Jurkat, Clone E6-1 (cell line): ENCODE measurements at places on chromosomes 4 and X.

- DNase-seq = no peak
Observed at GRCh38 chr4:177671387-177671786, 229.2 kb upstream of the AGA start.

GRCh38 chr4:152448854-152449253 lies 87.0 kb downstream of the FBXW7 start:
- no peak for DNase-seq

GRCh38 chr4:32798471-32799159 lies 2078.4 kb downstream of the PCDH7 start:
- DNase-seq = no peak

DNA sequence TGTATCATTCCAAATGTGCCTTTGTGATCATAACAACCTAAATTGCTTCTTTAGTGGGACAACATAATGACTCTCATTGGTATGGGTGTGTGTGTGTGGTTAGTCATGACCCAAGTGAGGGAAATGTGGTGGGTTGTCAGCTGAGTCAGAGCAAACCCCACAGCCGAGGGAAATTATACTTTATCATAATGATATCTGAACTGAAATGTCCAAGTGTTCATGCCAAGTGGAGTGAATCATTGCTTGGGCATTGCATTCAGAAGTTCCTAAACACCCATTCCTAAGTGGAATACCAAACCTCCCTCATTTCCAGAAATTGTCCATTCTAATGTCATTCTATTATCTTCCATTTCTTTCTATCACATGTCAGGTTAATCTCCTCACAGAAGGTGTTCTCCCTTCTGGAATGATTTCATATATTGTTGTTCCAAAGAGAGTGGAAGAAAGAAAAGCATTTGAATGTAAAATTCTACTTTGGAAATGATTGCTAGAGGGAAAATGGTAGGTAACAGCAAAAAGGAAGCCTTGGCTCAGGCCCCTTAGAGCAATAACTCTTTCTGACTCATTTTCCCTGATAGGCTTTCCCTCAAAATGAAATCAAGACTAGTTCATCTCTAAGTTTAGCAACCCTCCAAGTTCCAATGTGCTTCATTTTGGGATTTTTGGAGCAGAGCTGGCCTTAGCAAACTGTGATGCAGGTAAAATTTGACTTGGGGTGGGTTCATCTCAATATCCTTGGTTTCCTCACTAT lies 230.7 kb upstream of the KCNIP4 start:
- DNase-seq = no peak

- peak; percentile 35 for DNase-seq
Observed at GRCh38 chr4:185096032-185096653, 46.9 kb upstream of the SLC25A4 start.

GRCh38 chrX:10310511-10310910 lies 153.7 kb downstream of the CLCN4 start:
- no peak for DNase-seq

- no peak for DNase-seq
Observed at GRCh38 chr4:112199041-112199440, 32.5 kb upstream of the AP1AR start.

GRCh38 chr4:30769093-30769492 lies 48.9 kb downstream of the PCDH7 start:
- DNase-seq = no peak

DNA sequence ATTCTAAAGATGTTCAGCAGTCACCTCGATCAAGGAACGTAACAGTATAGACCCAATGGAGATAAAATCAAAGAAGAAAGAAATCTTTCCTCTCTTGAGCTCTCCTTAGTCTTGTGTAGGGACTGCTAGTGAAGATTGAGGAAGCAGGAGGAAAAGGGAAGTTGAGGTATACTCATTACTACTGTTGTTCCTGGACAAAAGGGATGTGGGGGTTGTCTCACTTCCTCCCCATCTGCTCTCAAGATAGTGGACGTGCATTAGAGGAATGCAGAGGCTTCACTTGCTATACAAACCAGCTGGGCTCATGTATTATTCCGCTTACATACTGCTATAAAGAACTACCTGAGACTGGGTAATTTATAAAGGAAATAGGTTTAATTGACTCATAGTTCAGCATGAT lies 208.9 kb upstream of the ARHGEF9 start:
- DNase-seq = no peak

DNA sequence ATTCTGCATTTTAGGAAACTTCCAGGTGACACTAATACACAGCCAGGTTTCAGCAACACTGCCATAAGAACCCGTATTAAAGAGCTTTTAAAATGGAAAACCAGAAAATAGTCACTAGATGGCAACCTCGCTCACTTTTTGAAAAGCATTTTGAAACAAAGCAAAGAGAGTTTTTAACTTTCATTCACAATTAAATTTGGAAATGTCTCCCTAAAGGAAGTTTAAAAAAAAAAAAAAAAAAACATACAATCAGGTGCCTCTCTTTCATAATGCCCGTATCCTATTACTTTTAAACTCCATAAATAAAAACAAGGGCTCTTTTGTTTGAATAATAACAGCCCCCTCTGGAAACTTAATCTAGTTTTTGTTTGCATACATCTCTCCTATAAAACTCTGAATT lies 20.3 kb downstream of the MEPE start:
- peak; percentile 25 for DNase-seq

- DNase-seq = no peak
Observed at GRCh38 chr4:188145601-188146000, 6.4 kb downstream of the TRIML1 start.

DNA sequence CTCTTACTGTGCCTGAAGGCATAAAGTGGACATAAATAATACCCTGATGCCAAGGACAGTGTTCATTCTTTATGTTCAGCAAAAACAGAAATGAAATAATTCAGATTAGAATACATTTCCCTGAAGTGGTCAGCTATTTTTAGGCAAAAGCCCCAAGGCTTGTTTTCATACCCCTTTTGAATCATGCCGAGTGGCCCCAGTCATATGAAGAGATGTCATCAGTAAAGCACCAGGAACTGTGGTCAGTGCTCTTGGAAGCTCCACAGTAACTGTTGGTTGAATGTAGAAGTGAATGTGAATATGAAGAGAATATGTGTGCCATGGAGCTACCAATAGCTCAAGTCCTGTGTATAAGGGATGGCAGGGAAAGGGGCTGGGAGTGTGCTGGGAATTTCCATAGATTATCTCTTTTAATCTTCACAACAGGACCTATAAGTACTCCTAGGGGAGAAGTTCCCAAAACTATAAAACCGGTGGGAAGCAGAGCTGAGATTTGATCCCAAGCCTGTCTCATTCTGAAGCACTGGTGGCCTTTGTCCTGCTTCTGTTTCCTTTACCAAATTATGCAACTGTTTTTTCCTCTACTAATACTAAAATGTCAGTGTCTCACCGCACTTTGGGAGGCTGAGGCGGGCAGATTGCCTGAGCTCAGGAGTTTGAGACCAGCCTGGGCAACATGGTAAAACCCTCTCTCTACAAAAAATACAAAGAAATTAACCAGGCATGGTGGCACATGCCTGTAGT lies 52.6 kb downstream of the FNIP2 start:
- DNase-seq = no peak

DNA sequence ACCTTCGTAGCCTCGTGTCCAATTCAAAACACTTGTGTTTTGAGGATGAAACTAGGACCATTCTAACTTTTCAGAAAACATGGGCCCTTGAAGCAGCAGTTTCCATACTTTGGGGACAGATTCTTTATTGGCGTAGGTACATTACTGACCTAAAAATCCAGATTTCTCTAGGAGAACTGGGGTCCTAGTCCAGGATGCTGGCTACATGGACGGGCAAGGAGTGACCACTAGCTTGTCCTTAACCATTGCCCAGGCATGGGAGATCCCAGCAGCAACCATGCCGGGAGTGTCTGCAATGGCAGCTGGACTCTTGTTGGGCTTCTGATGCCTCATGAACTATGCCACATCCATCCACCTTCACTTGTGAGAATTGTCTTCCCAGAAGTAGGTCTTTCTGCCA lies 62.2 kb upstream of the WDR1 start:
- no peak for DNase-seq

- DNase-seq = no peak
Observed at GRCh38 chr4:8644966-8645752, 52.6 kb downstream of the CPZ start.

GRCh38 chrX:9482408-9482807 lies 17.6 kb downstream of the TBL1X start:
- no peak for DNase-seq

DNA sequence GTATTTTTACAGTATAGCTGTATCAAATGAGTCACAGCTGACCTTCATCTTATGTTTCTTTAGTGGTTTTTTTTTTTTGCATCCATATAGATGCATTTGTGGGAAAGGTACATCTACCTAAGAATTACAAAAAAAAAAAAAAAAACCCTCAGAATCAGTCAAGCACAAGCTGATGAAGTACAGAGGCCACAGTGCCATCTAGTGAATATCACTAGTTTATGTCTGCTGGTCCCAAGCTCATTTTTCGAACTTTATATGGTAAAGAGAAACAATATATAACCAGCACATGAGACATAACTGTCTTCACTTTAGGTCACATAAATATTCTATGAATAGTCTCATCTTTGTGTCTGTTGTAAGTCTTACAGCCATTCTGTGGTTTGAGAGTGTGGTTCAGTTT lies 220.1 kb downstream of the DLG3 start:
- peak; percentile 24 for DNase-seq

DNA sequence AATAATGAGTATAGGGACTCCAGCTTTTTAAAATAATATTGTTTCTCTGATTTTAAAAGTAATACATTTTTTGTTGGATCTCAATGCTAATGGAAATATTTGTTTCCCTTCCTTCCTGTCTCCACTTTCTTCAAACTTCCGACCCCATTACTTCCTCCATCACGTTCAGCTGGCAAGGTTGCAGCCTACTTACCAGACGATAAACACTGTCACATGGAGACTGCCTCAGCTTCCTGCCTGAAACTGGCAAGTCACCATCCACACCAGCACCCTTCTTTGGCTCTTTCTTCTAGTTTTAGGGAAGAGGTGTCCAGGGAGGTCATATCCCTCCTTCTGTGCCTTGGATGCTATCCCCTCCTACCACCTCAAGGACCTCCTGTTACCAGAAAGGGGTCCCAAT lies 3.4 kb upstream of the INTU start:
- no peak for DNase-seq

DNA sequence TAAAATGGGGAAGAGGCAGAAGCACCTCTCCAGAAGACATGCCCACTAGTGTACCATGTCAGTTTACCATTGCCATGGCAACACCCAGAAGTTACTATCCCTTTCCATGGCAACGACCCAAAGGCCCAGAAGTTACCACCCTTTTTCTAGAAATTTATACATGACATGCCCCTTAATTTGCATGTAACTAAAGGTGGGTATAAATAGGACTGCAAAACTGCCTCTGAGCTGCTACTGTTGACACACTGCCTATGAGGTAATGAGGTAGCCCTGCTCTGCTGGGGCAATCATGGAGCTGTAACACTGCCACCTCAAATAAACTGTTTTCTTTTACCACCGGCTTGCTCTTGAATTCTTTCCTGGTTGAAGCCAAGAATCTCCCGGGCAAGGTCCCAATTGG lies 13.9 kb upstream of the BEX4 start:
- DNase-seq = no peak

GRCh38 chr4:102612824-102613366 lies 111.7 kb downstream of the NFKB1 start:
- DNase-seq = peak; percentile 72

- DNase-seq = no peak
Observed at GRCh38 chr4:13108096-13108495, 376.0 kb downstream of the RAB28 start.

- DNase-seq = no peak
Observed at GRCh38 chr4:138656990-138657389, 358.6 kb upstream of the NOCT start.

- no peak for DNase-seq
Observed at GRCh38 chr4:86910369-86910768, 18.1 kb upstream of the C4orf36 start.

DNA sequence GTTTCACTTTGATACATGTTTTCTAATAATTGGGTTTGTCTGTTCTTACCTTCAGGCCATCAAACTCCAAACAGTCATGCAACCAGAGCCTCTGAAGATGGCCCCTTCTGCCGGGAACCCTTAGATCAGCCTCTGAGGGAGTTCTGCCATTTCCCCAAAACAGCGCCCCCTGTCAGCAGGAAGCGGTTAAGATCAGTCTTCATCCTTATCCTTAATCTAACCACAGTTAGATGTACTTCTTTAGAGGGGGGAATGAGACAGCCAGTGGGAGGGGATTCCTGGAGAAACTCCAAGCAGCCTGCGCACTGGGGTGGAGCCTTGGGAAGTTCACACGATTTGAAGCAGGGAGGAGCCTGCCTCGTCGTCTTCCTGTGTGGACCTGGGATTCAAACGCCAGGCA lies 185.4 kb downstream of the INPP4B start:
- DNase-seq = no peak

- no peak for DNase-seq
Observed at GRCh38 chr4:119337010-119337409, 15.1 kb upstream of the FABP2 start.

- no peak for DNase-seq
Observed at GRCh38 chr4:122065915-122066314, 86.2 kb upstream of the BLTP1 start.

GRCh38 chrX:103776546-103776945 lies at the start of gene PLP1:
Gene PLP1, plus strand, starts transcription at chrX:103776840. Its CDS starts 156 bp downstream, at chrX:103776996.
- DNase-seq = no peak

GRCh38 chr4:110064295-110064694 lies 134.1 kb downstream of the ELOVL6 start:
- DNase-seq = no peak

- DNase-seq = no peak
Observed at GRCh38 chrX:12443534-12444098, 305.3 kb downstream of the FRMPD4 start.

DNA sequence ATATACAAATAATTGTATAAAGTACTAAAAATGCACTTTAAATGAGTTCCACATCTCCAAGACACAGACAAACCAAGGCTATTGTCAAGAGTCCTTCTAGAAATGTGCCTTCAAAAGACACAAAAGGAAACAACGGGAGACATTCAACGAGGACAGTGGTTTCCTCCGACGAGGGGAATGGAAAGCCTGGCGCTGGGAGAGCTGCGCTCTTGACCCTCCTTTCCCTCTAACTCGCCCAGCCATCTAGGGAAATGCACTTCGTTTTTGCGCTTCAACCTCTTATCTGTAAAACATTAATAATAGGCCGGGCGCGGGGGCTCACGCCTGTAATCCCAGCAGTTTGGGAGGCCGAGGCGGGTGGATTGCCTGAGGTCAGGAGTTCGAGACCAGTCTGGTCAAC lies 37.0 kb downstream of the ZFP42 start:
- DNase-seq = no peak

- no peak for DNase-seq
Observed at GRCh38 chr4:181745933-181746625, 497.1 kb upstream of the TENM3 start.

- no peak for DNase-seq
Observed at GRCh38 chr4:1409491-1410425, 3.5 kb upstream of the NKX1-1 start.

GRCh38 chr4:174999407-174999806 lies 81.2 kb downstream of the ADAM29 start:
- no peak for DNase-seq

DNA sequence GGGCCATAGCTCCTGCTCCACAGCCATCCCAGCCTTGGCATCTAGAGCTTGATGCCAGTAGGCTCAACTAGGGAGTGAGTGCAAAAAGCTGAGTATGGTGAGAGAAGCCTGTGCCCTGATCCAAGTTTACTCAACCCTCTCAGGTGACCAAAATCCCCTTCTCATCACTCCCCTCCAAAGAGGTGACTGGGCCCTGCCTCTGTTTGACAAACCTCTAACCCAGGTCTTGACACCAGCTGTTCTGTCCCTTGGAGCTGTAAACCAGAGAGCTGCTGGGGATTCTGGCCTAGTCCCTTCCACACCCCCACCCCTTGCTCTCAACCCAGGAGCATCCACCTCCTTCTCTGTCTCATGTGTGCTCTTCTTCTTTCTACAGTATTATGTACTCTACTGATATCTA lies 73.5 kb downstream of the MSN start:
- no peak for DNase-seq
